ENCODE measurements at places on chromosomes 2 and 18.

- DNase-seq: no peak
Observed at GRCh38 chr2:235027558-235028214, 75.9 kb downstream of the SH3BP4 start.

DNA sequence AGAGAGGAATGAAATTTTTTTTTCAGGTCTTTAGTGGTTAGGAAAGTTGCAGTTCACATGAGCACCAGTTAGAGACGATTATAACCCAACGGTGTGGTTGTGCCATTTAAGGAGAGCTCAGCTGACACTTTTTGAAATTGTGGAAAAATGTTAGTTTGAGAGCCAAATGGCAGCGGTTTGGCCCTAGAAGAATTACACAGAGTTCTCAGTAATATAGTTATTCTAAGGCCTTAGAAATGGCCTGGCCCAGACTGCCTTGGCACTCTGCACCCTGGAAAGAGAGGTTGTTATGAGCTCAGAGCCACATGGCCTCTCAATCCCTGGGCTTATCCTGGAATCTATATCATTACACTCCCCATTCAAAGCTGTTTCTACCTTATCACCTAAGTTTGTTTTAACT lies 117.4 kb downstream of the RHBDD1 start:
- no peak for DNase-seq

DNA sequence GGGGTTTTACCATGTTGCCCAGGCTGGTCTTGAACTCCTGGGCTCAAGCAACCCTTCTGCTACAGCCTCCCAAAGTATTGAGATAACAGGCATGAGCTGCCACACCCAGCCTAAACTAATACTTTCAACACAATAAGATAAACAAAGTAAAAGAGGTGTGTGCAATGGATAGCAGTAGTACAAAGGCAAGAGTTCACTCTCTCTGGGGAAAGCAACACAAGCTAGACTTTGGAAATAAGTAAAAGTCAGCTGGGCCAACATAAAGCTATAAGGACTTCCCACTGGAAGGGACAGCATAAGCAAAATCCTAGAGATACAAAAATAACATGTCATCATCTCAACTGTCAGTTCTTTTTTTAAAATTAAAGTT lies 5.2 kb upstream of the NOSTRIN start:
- no peak for DNase-seq

GRCh38 chr2:212032536-212033219 lies 505.9 kb downstream of the ERBB4 start:
- no peak for DNase-seq

- DNase-seq: no peak
Observed at GRCh38 chr18:43393174-43393573, 115.9 kb upstream of the SYT4 start.
